ENCODE measurements at places on chromosomes 6 and 20.

DNA sequence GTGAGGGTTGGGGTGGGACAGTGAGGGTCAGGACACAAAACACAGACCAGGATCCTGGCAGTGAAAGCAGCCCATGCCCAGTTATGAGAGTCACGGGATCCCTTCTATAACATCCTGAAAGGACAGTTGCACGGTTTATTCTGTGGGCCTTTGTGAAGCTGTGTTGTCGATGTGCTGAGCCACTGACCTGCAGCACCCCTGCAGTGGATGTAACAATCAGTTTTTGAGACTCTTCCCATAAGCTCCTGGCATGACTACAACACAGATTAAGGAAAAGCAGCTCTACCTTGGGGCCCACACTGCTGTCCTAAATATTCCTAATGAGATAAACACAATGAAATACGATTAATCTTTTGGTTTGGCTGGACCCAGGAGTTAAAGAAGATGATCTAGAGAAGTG is 3.7 kb downstream of the PYGB start:
- no peak for ATAC-seq

DNA sequence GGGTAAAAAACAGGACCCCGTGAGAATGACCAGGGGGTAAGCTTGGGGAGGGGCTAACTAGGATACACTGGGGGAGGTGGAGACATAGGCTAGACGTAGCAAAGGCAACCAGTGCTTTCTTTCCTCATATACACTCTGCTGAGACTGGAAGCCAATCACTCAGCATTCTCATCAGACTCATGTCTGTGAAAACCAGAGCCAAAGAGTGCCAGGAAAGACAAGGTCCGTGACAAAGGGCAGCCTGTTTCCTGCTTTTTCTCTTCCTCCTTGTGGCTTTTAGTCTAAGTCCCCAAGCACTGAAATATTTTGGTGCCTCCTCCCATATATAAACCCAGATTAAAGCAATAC is 97.9 kb upstream of the NEDD9 start:
- ATAC-seq, result no peak

- no peak for ATAC-seq
Measured at GRCh38 chr6:47836046-47836445, 54.2 kb downstream of the OPN5 start.

DNA sequence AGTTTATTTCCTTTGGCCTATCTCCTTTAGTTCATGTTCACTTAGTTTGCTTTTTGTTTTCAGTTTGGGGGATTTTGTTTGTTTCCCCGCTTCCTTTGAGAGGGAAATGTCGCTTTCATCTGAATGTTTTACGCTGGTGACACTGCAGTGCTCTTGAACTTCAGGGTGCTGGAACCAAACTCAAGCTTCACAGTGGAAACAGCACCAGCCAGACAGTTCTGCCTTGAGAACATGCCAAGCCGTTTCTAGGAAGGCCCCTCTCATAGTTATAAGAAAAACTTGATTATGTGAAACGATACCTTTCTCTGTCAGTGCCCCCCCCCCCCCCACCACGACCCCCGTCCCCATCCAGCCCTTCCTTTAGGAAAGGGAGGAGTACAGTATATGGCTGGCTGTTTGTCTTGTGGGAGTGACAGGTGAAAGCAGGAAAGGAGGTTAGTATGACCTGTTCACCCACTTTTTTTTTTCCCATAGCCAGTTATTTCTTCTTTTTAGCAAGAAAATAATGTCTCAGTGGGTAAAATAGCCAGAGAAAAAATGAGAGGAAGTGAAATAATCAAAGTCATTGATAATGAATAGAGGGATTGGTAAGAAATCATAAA is 130.1 kb downstream of the LRRC1 start:
- ATAC-seq, result no peak

- no peak for ATAC-seq
Measured at GRCh38 chr6:142485256-142485655, 183.4 kb downstream of the ADGRG6 start.

DNA sequence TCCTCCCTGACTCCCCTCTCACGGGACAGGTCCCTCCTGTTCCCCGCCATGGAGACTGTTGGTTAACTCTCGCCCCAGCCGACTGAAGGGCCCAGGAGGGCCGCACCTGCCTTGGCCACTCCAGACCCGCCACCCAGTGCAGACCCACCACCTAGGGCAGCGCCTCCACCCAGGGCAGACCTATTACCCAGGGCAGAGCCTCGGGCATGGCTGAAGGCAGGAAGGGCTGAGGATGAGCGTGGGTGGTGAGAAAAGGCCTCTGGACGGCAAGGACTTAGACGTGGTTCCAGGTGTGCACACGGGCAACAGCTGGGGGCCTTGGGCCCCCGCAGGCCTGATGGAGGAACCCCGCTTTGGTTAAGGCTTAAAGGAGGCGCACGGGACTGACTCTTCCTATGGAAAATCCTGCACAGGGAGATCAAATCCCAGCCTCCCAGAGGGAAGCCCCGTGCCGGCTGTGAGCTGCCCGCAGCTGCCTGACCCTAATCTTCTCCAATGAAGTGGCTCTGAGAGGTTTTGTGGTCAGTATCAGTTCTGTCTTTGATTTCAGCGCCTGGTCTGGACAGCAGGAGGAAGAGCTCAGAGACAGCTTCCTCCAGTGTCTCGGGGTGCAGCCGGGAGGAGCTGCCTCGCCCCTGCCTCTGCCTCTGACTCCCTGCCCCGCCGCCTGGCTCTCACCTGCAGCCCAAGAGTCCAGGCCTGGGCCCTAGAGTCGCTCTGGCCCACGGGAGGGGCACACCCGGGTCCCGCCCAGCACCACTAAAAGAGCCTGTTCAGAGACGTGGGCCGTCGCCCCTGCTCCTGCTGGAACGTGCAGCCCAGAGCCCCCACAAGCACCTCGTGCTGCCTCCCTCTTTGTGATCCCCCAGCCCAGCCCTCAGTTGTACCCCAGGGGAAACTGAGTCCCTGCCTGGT is 12.1 kb upstream of the CHRNA4 start:
- no peak for ATAC-seq

DNA sequence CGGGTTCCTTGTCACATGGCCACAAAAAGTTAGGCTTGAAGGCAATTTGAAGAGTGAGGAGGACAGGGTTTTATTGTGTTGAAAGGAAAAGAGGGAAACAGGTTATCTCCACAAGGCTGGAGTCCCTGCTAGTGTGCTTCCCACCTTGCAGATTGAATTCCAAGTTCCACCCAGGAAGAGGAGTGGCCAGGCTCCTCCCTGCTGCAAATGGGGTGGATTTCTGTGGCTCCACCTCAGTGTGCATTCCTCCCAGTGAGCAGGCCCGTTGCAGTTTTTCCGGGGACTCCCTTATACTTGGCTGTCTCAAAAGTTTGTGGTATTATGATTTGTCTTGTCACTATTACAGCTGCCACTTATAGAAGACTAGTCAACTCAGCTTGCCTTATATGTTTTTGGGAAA is 281.8 kb upstream of the PLCB4 start:
- no peak for ATAC-seq

DNA sequence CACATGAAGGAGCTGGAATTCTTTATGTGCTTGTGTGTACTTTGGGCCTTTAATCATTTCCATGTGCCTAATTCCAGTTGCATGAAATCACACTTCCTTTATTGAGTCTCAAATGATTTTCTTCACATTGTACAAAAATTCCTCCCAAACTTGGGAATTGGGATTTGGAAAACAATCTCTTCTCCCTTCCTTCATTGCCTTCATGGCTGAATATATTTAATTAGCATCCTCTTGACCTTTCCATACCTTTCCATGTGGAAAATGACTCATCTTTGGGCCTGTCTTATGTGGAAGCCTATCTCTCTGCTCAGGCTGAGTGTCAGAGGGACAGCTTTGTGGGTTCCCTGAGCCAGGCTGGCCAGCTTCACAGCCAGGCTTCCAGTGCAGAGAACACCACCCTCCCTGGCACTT is 33.0 kb upstream of the CDH4 start:
- ATAC-seq, result no peak

- ATAC-seq, result no peak
Measured at GRCh38 chr6:291204-291696, 1.0 kb upstream of the DUSP22 start.

- no peak for ATAC-seq
Measured at GRCh38 chr6:14123386-14124111, 6.0 kb downstream of the CD83 start.

GRCh38 chr6:43634702-43635303 is 837 bp upstream of the MAD2L1BP start:
- ATAC-seq, result no peak

DNA sequence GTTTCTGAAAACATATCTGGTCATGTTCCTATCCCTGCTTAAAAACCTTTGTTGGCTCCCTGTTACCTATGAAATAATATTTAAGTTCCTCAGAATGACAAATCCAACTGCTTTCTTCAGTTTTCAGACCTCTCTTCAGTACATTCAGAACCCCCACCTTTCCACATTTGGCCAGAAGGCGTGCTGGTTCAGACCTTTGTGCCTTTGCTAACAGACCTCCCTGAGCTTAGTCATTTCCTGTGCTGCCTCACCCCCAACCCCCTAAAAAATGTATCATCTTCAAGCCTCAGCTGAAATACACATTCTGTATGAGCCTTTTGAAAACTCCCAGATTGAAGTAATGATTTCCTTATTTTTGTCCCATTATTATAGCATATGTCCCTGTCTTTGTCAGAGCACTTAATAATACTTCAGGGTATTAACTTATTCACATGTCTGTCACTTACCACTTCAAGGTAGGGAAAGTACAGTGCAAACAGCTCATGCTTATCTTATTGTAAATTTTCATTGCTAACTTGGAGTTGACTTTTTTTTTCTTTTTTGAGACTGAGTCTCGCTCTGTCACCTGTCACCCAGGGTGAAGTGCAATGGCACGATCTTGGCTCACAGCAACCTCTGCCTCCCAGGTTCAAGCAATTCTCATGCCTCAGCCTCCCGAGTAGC is 19.7 kb downstream of the FAM217A start:
- peak; percentile 80 for ATAC-seq

GRCh38 chr20:22460803-22461202 is 123.6 kb downstream of the FOXA2 start:
- ATAC-seq, result no peak

- ATAC-seq, result no peak
Measured at GRCh38 chr20:20255099-20255498, 112.8 kb upstream of the INSM1 start.

GRCh38 chr6:44667668-44668390 is 280.3 kb downstream of the CDC5L start:
- ATAC-seq, result no peak

- ATAC-seq, result peak; percentile 73
Measured at GRCh38 chr20:32091888-32092346, 17.6 kb upstream of the TM9SF4 start.

DNA sequence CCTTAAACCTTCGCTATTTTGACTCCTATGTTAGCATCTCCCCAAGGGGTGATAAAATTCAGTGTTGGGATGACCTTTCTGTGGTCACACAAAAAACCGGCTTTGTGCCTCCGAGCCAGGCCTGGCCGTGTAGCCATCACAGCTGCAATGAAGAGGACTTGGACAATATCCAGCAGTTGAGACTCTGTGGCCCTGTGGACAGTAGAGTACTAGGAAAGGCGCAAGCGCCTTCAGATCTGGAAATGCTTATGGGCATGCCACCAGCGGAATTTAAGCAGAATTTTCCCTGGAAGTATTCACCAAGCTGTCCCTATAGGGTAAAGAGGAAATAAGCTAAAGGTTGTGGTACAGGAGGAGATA is 63.3 kb upstream of the SLC2A12 start:
- no peak for ATAC-seq

DNA sequence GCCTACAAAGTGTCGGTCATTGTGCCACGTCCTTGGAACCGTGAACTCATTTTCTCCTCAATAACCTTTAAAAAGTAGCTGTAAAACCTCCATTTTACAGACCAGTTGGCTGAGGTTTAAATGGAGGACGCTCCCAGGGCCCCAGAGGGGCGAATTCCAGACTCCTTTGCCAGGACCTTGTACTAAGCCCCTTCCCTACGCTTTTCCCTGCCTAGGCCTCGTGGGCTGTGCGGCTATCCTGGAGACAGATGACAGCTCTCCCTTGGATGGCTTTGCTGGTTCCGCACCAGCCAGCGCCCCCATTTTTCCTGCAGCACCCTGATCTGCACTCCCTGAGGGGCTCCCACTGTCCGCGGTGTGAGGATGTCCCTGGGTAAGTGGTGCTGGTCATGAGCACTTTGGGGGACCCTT is 12.1 kb upstream of the SNHG17 start:
- no peak for ATAC-seq

- ATAC-seq, result no peak
Measured at GRCh38 chr6:158808442-158808833, 10.7 kb downstream of the EZR start.

DNA sequence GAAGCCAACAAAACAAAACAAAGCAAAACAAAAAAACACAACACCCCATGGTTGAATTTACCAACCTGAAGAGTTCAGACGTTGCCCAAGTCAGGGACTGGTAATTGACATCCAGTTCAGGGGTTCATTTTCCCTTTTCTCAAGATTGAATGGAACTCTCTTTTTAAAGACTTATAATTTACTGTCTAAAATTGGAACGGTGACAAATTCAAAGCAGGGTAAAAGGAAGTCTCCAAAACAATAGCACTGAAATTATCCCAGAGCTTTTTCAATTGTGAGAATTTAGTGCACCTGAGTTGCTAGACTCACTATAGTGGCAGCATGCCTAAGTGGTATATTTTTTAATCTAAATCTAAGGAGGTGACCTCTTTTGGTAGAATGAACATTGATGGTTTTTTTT is 90.9 kb upstream of the PREP start:
- no peak for ATAC-seq

DNA sequence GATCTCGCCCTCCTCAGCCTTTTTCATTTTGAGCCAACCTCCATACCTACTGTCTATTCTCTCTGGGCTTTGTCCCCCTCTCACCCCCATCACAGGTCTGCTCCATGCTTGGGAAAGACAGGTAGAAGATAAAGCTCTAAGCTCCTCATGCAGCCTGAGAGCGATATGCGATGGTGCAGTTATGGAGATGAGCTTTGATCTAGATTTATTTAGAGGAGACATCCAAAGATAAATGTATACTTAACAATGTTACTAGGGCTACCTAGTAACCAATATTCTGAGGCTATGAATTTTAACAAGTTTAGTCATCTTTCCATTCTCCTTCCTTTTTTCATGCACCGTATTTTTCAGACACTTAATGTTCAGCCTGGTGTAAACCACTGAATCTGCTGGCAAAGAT is 95.3 kb downstream of the TRDN start:
- no peak for ATAC-seq

DNA sequence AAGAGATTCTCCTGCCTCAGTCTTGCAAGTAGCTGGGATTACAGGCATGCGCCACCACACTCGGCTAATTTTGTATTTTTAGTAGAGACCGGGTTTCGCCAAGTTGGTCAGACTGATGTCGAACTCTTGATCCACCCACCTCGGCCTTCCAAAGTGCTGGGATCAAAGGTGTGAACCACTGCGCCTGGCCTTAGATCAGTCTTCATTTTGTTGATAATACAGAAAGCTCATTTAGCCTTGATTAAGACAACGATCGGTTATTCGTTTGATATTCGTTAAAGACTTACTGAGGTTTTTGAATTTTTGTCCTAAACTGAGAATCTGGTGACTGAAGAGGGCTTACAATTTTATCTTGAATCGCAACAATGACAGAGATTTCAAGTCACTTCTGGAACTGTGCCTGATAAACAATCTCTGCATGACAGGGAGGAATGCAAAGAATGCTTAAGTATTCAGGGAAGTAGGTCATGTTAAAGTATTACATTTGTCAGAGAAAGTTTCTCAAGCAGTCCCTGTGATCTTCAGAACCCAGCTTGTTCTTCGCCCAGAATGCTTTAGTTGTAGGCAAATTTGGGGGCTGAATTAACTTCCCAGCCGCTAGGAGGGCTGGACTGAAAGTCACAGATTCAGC is 14.8 kb downstream of the AKAP12 start:
- no peak for ATAC-seq
